ENCODE measurements at places on chromosomes 4 and X.

DNA sequence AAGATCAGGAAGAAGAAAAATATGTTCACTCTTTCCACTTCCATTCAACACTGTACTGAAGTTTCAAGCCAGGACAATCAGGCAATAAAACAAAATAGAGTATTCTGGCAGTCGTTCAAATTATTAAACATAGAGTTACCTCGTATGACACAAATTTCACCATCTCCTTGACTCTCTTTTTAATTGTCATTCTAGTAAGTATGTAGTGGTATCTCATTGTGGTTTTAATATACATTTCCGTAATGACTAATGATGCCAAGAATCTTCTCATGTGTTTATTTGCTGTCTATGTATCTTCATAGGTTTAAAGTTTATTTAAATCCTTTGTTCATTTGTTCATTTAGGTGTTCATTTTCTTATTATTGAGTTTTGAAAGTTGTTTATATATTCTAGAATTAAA lies 352.2 kb downstream of the IDS start:
- DNase-seq = no peak

GRCh38 chr4:70392057-70392776 lies 5.5 kb upstream of the OPRPN start:
- DNase-seq = no peak

DNA sequence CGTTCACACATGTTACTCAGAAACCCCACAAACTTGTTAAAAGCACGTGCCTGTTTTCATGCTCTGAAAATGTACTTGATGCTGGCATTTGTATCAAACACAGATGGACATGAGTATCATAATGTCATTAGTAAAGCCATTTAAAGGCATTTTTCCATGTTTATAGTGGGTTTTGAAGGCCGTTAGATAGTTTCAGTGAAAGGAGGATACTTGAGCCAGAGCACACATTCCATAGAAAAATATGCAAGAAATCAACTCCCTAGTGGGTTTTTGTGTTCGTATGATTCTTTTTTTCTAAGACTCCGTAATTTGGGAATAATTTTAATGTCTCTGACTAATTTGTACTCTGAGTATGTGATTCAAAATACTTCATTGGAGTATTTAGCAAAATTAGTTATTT lies 216.2 kb upstream of the BMP3 start:
- DNase-seq = no peak

- no peak for DNase-seq
These were observed 280.5 kb downstream of the GPM6A start for GRCh38 chr4:175531405-175532091.

- no peak for DNase-seq
These were observed 81.9 kb upstream of the QRFPR start for GRCh38 chr4:121462660-121463261.

DNA sequence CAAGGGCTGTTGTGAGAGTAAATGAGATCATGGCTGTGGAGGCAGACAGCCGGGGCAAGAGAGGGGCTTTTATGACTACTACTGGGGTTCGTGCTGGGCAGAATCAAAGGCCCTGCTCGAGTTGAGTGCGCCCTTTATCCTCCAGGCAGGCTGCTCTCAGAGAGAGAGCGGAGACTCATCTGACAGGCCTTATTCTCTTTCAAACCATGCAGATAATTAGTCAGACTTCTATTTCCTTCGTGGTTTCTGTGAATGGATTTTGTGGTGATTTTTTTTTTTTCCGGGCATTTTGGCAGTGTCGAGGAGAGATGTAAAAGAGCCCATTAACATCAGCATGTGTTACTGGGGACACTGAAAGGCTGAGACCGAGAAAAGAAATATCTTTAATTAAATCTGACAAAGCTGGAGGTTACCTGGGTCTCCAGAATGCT lies 73.6 kb downstream of the MED28 start:
- no peak for DNase-seq

- DNase-seq = peak; percentile 72
These were observed 44.5 kb downstream of the SEPTIN11 start for GRCh38 chr4:76993787-76994641.

GRCh38 chr4:170111085-170111484 lies 21.3 kb upstream of the AADAT start:
- no peak for DNase-seq

- DNase-seq = no peak
These were observed 46.1 kb downstream of the AFAP1 start for GRCh38 chr4:7893539-7893938.

DNA sequence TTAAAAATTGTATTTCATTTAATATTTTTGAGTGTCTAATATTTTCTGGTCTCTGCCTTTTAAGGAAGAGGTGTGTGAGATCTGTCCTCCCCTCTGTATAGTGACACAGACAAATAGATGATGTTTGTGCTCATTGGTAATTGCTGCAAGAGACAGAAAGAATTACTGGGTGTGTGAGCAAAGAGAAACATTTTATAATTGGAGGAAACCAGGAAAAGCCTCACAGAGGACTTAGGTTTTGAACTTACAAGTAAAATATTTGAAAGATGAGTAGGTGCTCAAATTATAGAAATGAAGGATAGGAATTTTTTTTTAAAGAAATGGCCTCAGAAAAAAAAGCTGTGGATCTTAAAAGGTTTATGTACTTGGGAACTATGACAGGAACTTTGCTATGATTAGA lies 149.8 kb downstream of the SPCS3 start:
- no peak for DNase-seq

DNA sequence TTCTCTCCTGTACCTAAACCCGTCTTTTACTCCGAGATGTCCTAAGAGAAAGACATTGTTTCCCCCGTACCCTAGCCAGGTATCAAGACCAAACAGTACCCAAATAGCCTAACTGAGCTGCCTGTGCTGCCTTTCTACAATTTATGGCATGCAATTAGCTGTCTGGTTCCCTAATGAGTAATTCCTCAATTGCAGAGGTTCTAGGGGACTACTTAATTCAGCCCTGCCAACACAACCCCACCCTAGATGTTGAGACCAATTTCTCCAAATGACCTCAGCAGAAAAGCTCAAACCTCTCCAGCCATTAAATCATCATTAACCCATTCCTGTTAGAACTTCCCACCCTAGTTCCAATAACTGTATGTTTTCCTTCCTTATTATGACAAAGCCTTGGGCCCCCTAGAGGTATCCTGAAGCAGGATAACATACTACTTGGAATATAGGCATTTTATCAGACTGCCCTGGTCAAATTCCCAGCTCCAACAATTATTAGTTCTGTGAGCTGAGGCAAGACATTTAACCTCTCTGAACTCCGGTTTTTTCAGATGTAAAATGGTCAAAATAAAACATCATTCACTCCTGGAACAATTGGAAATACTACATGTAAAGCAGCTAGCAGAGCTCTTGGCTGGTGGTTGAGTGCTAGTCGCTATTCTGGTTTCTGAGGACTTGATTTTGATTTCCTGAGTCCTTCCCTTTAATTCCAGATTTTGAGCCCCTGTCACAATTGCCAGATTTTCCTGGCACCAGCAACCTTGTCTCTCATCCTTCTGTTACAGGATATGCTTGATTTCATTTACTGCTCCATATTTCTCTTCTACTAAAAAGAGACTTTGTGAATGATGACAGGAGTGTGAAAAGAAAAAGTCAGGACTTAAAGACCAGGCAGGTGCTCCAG lies 244.6 kb upstream of the TENM3 start:
- DNase-seq = no peak

GRCh38 chr4:14247767-14248166 lies 620.2 kb upstream of the BOD1L1 start:
- DNase-seq = peak; percentile 94

GRCh38 chrX:39813631-39814277 lies 284.0 kb downstream of the BCOR start:
- peak; percentile 59 for DNase-seq

- DNase-seq = no peak
These were observed 43.4 kb downstream of the OSTC start for GRCh38 chr4:108693819-108694218.

- DNase-seq = peak; percentile 14
These were observed at the start of gene TRO for GRCh38 chrX:54920610-54921426. TRO (plus strand) TSS chrX:54920824; CDS start chrX:54922247, 1,423 bp downstream.

- no peak for DNase-seq
These were observed 40.3 kb downstream of the LRBA start for GRCh38 chr4:150974750-150975149.

- no peak for DNase-seq
These were observed 17.0 kb downstream of the PRKG2 start for GRCh38 chr4:81197864-81198524.

DNA sequence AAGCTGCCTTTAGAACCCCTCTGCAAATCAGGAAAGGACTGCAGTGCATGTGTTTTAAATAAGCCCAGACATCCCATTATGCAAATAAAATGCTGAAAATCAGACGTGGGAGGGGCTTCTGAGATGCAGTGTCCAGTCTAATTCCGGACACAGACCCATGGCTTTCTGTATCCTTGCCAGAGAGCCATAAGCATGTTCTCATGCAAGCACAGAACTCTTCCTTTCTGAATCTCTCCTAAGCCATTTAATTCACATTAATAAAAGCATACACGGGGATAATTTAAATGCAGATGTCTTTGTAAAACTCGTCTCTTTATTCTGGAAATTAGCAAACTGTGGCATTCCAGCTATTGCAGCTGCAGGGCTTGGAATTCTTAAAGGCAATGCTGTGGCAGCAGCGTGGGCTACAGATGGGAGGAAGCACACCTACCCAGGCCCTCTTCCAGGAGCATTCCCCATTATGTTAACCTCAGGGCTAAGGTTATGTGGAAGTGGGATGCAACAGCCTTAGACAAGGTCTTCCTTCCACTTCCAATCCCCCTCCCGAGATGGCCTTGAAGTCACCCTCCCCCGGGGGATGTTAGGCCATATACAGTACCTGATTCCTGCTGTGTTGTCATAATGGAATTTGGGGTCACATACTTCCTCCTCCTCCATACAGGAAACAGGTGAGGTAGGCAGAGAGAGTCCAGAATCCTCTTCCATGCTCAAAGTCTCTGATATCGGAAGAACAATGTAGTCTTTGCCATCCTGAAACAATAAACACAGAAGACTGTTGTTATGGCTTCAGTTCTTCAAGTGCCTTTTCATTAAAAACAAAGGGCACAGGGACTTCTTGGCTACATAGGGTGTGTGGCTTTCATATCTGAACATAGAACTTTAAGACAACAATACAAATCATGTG lies 38.1 kb downstream of the KDR start:
- DNase-seq = no peak

DNA sequence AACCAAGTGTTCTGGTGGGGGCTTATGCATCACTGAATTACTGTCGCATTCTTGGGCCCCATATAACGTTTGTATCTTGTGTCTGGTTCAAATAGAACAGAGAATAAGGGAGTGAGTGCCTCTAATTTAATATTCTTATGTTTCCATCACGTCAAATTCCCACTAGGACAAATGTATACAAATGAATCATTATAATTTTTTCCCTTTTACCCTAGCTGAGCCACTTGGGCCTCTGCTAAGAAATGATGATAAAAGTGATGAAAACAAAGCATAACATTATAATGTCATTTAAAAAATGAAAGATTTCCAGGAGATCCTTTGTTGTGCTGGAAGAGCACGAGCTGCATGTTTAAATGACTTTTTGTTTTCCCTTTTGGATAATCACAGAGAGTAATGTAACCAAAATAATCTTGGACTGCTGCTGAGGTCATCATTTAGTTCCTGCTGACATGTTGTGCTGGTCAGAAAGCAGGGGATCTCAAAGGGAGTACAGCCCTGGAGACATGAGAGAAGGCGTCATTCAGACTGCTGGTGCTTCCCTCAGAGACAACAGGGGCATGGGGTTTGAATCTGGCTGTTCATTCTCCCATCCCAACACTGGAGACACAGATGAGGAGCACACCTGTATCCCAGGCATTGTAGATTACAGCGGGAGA lies 105.1 kb upstream of the SCOC start:
- no peak for DNase-seq

DNA sequence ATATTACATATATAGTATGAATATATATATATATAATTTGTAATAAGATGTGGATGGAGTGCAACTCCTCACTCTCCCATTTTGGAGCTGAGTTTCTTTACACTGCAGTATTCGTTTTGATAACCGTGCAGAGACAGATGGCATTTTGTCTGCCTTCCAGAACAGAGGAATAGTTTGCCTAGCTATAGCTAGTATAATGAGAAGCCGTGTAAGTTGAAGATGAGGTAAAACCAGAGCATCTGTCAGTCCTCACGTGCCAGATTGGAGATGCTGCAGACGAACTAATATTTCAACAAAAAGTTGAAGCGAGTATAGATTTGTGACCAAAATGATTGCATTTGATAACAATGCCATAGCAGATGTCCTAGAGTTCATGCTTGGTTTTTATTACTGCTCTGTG lies 180.6 kb downstream of the FMR1NB start:
- DNase-seq = no peak

DNA sequence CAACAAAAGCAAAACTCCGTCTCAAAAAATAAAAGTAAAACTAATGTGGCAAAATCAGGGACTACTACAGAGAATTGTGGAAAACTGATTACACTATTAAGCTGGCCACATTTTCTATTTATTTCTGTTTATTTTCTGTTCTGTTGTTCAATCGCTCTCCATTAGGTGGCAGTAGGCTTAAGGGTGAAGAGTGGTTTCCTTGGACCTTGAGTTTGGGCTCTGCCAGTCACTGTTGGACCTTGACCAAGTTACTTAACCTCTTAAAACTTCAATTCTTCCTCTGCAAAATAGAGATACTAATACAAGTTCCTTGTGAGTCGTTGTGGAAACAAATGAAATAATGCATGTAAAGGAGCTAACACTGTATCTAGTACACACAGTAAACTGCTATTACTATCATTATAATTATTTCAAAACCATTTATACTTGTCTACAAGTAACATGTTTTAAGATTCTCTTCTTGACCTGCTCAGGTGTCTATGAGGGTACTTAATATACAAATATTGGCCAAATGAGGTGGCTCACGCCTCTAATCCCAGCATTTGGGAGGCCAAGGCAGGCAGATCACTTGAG lies 15.2 kb downstream of the HSD17B11 start:
- DNase-seq = no peak

- peak; percentile 84 for DNase-seq
These were observed 848 bp upstream of the KCND1 start for GRCh38 chrX:48972220-48973164.

- no peak for DNase-seq
These were observed 546 bp downstream of the ZRSR2 start for GRCh38 chrX:15790769-15791290.

GRCh38 chr4:15373363-15373762 lies 54.5 kb upstream of the C1QTNF7 start:
- no peak for DNase-seq

- DNase-seq = no peak
These were observed 175.2 kb downstream of the ADGRL3 start for GRCh38 chr4:61375301-61375700.

DNA sequence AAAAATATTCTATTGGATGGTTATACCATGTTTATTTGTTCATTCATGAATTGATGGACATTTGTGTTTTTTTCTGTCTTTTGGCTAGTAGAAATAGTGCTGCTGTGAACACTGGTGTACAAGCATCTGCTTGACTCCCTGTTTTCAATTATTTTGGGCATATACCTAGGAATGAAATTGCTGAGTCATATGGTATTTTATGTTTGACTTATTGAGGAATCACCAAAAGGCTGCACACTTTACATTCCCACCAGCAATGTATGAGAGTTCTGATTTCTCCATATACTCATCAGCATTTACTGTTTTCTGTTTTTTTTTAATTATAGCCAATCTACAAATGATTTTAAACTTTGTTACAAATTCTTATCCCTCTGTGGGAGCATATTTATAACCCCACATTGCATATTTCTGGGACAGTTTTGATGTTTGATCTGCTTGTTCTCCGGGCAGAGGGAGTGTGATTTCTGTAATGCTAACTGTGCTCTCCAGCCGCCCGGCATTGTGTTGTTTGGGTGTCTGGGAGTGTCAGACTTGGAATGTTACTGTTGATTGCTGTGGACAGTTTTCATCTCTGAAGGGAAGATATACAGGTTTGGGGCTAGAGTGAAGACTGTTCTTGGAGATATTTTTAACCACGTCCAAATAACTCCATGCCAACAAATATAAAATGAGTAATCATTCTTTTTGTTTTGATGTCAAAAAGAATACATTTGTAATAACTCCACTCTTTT lies 60.5 kb upstream of the PGRMC2 start:
- no peak for DNase-seq
